Activated CD8-positive, alpha-beta memory T cell treated with anti-CD3 and anti-CD28 coated beads for 1 hour (primary cell): ENCODE measurements at places on chromosomes 2 and 18.
A peak's percentile ranks its signal among the peaks of the same experiment; 100 is the strongest.

- no peak for DNase-seq
These were observed 16.2 kb downstream of the KLF7 start for GRCh38 chr2:207149249-207150213.

DNA sequence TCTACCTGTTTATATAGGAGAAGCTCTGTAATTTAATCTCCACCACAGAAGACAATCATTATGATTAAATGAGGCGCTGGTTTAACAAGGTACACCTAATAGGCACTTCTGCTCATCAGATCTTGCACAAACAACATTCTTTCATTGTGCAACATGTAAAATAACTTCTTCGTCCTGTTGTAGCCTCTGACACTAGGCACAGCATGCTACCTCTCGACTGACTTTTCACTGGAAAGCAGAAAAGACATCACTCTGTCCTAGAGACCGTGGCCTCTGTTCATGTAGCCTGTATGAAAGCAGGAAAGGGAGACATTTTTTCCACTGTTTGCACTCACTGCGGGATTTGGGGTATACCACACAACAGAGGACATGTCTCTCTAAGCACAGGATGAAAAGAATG is 316.5 kb downstream of the IRS1 start:
- DNase-seq = no peak

- DNase-seq = no peak
These were observed 84.4 kb upstream of the ZCCHC2 start for GRCh38 chr18:62438402-62438801.

DNA sequence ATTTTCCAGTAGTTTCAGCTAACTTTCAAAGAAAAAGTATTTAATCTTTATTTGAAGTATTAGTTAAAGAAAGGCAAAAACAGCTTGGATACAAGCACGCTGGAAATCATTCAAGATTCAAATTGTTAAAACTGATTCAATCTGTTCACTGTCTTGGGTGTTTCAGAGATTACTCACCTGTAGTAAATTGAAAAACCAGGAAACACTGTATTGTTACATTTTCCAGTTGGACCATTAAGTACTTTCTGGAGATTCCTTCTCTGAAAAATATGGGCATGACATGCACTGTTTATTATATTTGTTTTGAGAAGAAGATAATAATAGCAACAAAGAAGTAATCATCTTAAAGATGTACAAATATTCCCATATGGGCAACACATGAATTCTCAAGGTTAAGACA is 196.1 kb downstream of the UBE2E3 start:
- DNase-seq = no peak

- DNase-seq = no peak
These were observed 154.2 kb downstream of the DCDC2C start for GRCh38 chr2:3857576-3857975.

DNA sequence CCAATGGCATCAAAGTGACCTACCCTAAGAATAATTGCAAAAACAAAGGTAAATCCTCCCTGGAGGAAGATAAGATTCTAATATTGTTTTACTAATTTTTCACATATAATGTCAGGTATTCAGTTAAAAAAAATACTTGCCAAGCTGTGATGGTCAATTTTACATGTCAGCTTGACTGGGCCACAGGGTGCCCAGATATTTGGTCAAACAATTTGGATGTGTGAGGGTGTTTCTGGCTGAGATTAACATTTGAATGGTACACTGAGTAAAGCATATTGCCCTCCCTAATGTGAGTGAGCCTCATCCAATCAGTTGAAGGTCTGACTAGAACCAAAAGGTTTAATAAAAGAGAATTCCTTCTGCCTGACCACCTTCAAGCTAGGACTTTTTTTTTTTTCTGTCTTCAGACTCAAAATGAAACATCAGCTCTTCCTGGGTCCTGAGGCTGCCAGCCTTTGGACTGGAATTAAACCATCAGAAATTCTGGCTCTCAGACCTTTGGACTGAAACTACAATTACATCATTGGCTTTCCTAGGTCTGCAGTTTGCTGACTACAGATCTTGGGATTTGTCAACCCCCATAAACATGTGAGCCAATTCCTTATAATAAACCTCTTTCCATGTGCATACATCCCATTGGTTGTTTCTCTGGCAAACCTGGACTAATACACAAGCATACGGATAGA is 65.4 kb downstream of the LDAH start:
- no peak for DNase-seq

DNA sequence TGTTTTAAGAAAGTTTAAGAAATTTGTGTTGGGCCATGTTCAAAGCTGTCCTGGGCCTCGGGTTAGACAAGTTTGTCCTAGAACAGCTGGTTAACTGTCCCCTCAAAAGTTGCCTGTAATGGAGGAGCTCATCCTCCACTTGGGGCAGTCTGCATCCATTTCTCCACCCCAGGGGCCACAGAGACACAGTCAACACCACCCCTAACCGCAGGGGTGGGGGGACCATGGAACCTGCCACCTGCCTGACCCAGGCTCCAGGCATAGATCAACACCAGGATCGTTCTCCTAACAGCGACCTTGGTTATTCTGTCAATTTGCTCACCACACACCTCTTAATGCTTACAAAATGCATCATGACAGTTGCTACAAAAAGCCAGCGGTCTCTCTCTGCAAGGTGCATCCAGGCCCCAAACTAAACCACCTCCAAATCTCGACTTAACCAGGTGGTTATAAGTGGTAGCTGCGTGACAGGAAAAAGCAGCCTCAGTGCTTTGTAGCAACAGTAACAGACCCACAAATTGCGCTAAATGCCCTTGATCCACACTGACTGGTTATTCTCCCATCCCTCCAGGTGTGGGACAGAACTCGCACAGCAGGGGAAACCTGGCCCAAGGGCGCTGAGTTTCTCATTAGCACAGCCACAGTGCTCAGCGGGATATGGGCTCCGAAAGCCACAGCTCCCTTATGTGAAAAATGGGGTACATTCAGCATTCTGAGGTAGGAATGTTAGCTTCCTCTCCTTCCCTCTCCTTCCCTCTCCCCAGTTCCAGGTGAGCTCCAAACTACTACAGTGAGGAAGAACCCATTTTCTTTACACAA is 48.0 kb downstream of the HDLBP start:
- DNase-seq = no peak

GRCh38 chr18:29418136-29418535 is 1241.2 kb upstream of the CDH2 start:
- no peak for DNase-seq

DNA sequence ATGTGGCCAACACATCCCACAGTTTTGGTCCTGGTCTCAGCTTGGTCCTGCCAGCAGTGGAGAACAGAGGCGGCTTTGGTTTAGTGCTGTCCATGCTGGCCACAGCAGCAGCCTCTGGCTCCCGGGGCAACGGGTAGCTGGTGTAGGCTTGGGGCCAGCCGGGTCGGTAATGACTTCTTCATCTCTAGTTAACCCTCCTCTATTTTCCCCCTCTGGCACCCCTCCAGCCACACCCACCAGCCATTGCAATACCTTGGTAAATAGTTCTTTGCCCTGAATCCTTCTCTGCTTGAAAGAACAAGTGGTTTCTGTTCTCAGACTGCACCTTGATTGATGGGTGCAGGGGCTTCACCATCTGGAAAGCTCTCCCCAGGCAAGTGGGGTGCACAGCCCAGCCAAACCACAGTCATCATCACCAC is 31.7 kb upstream of the ZNF396 start:
- no peak for DNase-seq

DNA sequence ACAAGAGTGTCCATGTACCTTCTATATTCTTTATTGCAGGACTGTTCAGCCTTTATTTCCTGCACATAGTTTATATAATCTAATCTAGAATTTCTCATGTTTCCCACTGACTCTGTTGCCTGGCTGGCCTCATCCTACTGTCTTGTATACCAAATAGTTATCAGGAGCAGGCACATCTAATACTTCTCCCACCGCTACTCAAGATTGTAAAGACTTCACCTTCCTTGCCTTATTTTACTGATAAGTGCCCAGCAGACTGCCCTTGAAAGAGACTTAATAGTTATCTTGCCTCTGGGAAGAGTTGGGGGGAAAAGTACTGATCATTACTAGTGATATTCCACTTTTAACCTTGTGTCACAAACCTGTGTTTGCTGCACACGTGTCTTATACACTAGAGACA is 26.1 kb upstream of the AAK1 start:
- no peak for DNase-seq

DNA sequence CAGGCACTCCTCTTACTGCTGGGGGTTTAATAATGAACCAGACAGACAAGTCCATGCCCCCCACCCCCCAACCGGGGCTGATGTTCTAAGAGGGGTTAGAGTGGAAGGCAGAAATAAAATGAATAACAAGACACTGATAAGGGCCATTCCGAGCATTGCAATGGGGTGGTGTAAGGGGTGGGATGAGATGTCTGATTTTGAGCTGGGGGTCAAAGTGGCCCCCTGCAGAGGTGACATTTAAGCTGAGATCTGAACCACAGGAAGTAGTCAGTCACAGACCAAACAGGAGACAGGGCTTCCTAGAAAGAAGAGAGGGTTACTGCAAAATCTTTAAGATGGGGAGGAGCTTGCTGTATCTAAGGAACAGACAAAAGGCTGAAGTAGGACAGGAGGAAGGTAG is 180.6 kb upstream of the SH3BP4 start:
- DNase-seq = no peak

GRCh38 chr2:197992482-197993133 is 188.2 kb downstream of the PLCL1 start:
- DNase-seq = no peak

DNA sequence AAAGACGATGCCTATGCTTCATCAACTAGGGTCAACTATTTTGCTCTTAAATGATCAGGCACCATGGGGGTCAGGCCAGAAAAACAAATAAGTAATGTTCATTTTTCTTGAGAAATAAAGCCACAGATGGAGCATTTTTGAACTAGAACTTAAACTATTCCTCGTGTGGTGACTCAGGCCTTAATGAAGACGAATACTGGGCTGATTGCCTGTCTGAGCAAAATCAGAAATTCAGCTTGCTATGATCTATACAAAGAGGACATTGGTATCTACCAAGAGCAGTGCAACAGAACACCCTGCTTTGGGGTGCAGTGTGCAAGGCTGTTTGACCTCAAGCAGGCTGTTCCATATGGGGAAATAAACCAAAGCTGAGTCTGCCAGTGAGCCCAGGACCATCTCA is 176.0 kb downstream of the NRP2 start:
- no peak for DNase-seq

GRCh38 chr18:26550998-26551694 is 2.8 kb upstream of the KCTD1 start:
- no peak for DNase-seq

- no peak for DNase-seq
These were observed 76.4 kb upstream of the ZEB2 start for GRCh38 chr2:144596073-144596871.

DNA sequence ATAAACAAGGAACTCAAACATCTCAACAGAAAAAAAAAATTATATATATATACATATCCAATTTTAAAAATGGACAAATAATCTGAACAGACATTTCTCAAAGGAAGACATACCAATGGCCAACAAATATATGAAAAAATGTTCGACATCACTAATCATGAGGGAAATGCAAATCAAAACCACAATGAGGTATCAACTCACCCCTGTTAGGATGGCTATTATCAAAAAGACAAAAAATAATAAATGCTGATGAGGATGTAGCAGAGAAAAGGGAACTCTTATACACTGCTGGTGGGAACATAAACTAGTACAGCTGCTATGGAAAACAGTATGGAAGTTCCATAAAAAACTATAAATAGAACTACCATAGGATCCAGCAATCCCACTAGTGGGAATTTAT is 46.1 kb downstream of the CLASP1 start:
- no peak for DNase-seq

GRCh38 chr2:128329607-128330006 is 10.9 kb upstream of the HS6ST1 start:
- no peak for DNase-seq

DNA sequence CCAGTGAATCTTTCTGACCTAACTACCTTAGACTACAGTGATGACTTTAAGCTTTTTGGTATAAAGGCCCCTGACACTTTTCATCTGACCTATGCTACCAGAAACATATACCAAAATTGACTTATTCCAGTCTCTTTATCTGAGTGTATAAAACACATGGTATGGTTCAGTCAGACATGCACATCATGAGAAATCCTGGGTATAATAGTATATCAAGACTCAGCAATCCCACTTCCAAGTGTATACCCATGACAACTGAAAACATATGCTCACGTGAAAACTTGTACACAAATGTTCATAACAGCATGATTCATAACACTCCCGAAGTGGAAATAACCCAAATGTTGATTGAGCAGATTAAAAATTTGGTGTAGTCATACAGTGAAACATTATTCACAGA is 70.0 kb upstream of the RPRM start:
- no peak for DNase-seq

DNA sequence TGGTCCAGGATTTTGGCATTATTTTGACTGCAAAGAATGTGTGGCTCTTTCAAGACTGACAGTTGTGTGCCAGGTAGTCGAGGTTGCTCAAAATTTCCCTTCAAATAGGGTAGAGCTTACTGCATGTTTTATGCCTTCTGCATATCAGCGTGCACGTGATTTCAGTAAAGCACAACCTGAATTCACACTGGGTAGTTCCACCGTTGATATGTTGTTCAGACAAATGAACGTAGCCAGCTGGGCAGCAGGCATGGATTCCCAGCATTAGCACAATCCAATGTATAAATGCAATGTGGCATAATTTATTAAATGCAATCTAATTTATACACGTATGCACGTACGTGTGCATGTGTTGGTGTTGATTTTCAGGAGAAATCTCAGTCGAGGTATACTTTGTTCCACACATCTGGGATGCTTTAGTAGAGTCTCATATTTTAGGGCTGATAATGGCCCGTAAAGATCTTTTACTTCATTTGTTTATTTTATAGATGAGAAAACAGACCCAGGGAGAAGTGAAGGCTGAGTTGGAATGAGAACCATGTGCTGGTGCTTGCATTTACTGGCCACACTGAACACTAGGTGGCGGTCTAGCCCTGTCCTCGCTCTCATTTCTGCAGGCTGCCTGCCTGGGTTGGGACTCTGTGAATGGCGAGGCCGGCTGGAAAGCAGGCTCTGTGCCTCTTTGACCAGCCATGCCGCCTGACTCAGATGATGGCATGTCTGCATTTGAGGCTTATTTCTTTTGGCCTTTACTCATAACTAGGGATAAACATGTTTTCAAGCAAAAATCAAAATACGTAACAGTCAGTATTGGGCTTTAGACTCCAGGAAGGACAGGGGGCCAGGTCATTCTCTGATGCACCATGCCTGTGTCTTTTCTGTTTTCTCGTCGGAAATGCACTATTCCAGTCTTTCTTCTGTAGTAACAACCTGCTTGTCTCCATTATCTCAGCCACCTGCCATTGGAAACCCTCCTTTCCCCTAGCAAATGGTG is 120.4 kb downstream of the RNF144A start:
- DNase-seq = peak; percentile 24

- DNase-seq = no peak
These were observed 2.1 kb upstream of the SMCHD1 start for GRCh38 chr18:2653467-2653866.

GRCh38 chr2:17171446-17172049 is 346.7 kb downstream of the RAD51AP2 start:
- no peak for DNase-seq
